ENCODE measurements at places on chromosomes 5 and 9. TPM values are rescaled to one million over a fixed set of nuclear protein-coding genes. Genes with fewer than 3 reads are reported as not detected.

- no peak for DNase-seq
Measured at GRCh38 chr9:134028076-134028475, 2.8 kb downstream of the BRD3OS start.

GRCh38 chr9:74322661-74323314, 174.3 kb upstream of the RORB start:
- no peak for DNase-seq

DNA sequence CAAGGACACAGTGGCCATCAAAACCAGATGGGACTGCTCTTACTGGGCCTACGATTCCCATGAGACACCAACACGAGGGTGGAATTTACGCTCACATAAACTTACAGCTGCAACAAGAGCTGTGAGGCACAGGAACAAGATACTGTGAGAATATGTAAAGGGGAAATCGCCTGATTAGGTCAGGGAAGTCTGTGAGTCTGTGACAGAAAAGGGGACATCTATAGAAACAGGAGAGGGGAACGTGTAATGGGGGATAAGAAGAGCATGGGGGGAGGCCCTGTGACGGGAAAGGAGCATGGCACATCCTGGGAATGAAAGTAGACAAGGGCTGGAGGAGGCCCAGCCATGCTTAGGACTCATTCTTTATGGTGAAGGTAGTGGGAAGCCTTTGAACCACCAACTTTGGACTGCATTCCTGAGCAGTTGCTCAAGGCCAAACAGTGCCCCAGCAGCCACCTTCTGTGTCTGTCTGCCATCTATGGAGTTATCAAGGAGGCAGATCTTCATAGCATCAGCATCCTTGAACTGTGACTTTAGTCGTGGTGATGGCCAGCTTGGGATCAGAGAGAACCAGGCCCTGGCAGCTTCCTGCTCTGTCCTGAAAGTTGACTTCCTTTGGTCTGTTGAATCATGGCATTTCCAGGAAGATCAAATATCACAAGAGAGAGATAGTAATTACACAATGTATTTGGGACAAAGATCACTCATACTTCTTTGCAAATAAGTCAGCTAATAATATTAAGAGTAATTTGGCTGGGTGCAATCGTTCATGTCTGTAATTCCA, 87.9 kb upstream of the FAM169A start:
- peak; percentile 77 for DNase-seq

DNA sequence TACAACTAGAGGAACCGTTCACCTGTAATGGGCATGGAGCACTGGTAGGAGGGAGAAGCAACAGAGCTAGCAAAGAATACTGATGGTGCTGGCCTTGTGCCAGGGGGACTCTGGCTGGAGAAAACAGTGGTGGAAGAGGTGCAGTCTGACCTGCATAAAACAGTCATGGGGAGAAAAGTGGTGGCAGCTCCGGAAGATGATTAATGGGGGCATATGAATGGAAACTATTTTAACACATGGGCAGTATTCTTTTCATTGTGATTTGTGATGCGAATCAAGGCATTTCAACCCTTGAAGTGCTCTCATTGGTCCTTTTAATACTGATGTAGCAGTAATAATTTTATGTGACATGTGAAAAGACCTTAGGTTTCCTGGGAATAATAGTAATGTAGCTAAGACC, 219.6 kb downstream of the ADAMTS6 start:
- DNase-seq: no peak

DNA sequence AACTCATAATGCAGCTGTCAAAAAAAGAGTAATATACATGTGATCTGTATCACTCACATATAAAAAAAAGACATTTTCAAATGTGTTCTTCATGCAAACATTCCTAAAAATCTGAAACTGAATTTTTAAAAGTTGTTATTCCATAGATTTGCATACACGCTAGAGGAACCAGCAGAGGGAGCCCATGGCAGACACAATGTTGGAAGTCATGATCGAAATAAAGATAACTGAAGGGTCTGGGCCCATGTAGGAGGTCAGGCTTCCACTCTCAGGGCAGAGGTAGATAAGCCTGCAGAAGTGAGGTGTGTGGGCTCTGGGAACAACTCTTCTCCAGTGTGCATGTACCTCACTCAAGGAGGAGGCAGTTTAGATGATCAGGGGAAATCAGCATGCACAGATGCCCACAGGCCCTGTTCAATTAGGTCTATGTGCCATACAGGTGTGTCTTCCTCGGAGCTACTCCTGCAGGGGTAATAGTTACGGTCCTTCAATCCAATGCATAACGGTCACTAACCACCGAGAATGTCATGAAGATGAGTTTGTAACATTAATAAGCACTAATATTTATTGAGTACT, 208.6 kb downstream of the EPB41L4A start:
- DNase-seq: peak; percentile 17

GRCh38 chr9:87108661-87109060, 161.4 kb upstream of the GAS1 start:
- DNase-seq: no peak

DNA sequence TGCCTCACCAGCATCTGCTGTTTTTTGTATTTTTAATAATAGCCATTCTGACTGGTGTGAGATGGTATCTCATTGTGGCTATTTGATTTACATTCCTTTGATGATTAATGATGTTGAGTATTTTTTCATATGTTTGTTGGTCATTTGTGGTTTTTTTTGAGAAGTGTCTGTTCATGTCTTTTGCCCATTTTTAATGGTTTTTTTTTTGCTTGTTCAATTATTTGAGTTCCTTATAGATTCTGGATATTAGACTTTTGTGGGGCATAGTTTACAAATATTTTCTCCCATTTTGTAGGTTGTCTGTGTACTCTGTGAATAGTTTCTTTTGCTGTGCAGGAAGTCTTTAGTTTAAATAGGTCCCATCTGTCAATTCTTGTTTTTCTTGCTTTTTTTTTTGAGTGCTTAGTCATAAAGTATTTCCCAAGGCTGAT, 148.1 kb downstream of the NPR3 start:
- DNase-seq: peak; percentile 16

- no peak for DNase-seq
Measured at GRCh38 chr5:129609710-129610109, 138.2 kb upstream of the MINAR2 start.

DNA sequence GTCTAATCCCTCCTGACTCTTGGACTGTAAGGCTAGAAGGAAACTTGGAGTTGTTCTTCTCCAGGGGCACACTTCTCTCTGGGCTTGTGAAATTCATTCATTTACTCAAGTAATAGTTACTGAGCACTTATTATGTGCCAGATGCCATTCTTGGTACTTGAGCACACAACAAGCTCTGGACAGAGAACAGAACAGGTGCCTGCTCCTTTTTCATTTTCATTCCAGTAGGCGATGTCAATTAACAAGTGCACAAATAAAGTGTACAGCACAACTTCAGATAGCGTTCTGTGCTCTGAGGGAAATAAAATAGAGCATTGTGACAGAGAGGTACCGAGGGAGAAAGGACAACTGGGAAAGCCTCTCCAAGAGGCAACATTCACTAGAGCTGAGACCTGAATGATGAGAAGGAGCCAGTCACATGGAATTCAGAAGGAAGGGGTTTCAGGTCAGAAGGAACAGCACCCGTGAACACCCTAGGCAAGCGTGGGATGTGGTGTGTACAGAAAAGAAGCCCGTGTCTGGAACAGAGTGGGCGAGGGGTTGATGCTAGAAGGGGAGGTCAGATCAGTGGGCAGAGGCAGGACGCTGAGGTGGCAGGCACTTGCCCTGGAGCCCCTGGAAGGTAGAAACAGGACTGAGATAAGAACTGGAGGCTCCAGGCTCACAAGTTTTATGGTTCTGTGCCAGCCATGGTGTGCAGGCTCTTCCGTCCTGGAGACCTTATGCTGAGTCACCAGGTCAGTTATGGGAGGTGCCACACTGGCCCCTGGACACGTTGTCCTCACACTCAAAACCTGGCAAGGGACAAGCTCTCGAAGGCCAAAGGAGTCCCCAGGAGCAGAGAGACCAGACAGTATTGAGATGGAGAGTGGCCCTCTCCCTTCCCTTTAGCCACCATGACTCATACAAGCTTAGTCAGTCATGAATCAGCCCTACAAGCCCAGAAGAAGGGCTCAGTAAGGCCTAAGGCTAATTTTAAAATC, 7.2 kb upstream of the ABLIM3 start:
- peak; percentile 92 for DNase-seq

Gene DOCK8
- total RNA-seq: not detected

Gene MLANA
- not detected for total RNA-seq

Gene CDH9
- not detected for total RNA-seq

Gene INSL6
- not detected for total RNA-seq

Gene CD274
- total RNA-seq: 29.4 TPM

Gene AIF1L
- total RNA-seq: 0.18 TPM
